ENCODE measurements at places on chromosomes 3 and 15.
A peak's percentile ranks its signal among the peaks of the same experiment; 100 is the strongest.

DNA sequence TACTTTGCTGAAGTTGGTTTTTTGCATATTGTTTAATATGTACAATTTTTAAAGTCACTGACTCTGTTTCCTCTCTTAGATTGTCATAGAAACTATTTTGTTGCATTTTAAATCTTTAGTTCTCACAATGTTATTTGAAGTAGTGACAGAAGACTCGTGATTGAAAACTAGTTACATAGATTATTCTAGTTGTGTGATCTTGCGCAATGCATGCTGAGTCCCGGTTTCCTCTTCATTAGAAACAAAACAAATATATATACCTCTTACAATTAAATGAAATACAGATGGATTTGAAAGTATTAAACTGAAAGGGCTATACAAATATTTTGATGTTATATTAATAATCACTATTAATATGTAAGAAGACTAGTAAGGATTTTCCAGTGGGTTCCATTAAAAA, 333.0 kb downstream of the LPP start:
- DNase-seq: no peak

DNA sequence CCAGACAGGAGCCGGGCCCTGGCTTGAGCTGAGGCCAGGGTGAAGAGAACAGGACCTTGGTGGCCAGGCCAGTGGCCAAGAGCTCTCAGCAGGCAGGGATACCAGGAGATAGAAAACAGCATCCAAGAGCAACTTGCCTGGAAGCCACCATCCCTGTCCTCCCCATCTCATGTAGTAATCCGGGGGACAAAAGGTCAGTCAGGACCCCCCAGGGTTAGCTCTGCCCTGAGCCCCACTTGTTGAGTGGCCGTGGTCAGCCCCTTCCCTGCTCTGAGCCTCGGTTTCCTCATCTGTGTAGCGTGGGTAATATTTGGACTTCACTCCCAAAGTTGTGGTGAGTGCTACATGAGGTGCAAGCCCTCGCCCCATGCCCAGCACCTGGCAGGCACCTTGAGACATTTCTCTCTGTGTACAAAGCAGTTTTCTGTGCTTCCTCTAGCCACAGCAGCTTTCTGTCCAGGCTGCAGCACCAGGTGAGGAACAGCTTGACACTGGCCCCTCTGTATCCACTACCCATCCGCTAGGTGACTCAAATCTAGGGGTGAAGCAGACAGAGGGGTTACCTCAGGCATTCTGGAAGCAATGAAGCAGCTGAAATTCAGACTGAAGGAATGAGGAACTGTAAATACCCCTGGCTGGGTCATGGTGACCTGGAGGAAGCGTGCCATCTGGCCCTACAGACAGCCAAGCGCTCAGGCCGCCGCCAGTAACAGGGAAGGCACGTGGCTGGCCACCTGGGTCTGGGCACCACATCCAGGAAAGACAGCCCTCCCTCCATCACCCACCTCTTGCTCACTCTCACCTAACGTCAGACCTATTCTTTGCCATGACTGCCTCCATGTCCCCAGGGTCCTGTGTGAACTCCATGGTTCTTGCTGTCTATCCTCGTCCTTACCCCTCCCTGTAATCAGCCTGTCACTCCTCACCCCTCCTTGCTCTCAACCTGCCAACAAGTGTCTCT, 6.7 kb downstream of the CISH start:
- DNase-seq: no peak

GRCh38 chr15:93321881-93322282, 232.9 kb upstream of the RGMA start:
- DNase-seq: no peak

- no peak for DNase-seq
These were observed 34.1 kb upstream of the NMD3 start for GRCh38 chr3:161187046-161187445.

- peak; percentile 61 for DNase-seq
These were observed 47.6 kb downstream of the SETMAR start for GRCh38 chr3:4350789-4351163.

- DNase-seq: no peak
These were observed 190.3 kb upstream of the TRIM42 start for GRCh38 chr3:140487566-140487965.

- DNase-seq: no peak
These were observed 12.3 kb upstream of the DENND4A start for GRCh38 chr15:65804252-65804931.

GRCh38 chr15:38883987-38884386, 319.4 kb upstream of the RASGRP1 start:
- DNase-seq: no peak

GRCh38 chr3:29144361-29144760, 136.5 kb upstream of the RBMS3 start:
- DNase-seq: no peak

DNA sequence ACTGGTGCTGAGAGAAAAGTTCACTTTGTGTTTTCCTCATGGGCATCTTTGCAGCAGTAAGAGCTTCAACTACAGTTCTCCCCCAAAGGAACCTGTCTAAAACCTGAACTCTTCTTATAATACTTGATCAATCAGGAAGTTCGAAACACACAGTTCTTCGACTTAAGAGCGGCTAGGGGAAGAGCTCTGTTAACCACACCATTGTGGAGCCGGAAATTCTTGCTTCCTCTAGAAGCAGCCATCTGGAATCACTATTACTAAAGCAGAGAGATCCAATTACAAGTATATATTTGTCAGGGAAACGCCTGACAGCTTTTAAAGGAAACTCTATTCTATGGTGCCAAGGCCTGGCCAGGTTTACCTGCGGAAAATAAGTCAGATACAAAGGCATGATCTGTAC, 337.3 kb upstream of the CBLB start:
- peak; percentile 29 for DNase-seq

GRCh38 chr3:119359476-119360326, 65.5 kb downstream of the ARHGAP31 start:
- no peak for DNase-seq

GRCh38 chr3:196643201-196643749, 3.8 kb downstream of the NRROS start:
- peak; percentile 31 for DNase-seq

DNA sequence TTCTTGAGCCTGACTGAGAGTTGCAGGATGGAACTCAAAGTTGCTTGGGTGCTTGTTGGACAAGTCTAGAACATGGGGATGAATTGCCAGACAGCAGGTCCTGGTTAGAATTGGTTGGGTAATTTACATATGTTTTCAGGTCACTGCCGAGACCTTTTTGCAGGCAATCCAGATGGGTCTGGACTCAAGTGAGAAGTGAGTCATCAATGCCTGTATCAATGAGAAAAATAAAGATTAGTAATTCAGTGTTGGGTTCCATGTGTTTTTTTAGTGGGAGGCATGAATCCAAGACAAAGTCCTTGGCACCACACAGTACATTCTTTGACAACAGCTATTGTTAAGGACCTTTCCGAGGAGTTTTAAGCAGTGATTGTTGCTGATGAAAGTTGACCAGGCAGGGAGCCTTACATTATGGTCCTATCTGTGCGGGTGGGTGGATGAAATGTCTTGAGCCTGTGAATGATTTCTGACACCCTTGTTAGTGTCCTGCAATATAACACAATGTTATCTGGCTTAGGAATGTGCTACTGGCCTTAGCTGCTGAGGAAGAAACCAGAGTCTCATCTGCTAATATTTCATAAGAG, 77.7 kb downstream of the CRYGS start:
- DNase-seq: no peak

- no peak for DNase-seq
These were observed 163.7 kb downstream of the PLD1 start for GRCh38 chr3:171646357-171647133.

DNA sequence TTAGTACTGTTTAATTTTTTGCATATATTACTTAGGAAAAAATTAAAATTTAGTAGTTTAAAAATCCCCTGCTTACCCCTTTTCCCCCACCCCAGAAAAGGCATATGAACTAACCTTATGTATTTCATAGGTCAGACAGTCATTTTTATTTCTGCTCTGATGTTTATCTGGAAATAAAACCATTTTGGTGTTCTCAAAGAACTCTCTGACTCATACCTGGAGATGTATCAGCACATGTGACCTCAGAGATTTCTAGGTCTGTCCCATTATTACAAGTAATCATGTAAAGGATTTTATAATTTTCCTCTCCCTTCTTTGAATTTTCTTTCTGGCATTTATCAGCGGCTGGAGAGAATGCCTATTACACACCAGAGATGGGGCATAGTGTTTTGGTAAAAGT, 14.1 kb upstream of the CCR8 start:
- no peak for DNase-seq

- no peak for DNase-seq
These were observed 2.5 kb downstream of the CTDSPL start for GRCh38 chr3:37863949-37864822.

DNA sequence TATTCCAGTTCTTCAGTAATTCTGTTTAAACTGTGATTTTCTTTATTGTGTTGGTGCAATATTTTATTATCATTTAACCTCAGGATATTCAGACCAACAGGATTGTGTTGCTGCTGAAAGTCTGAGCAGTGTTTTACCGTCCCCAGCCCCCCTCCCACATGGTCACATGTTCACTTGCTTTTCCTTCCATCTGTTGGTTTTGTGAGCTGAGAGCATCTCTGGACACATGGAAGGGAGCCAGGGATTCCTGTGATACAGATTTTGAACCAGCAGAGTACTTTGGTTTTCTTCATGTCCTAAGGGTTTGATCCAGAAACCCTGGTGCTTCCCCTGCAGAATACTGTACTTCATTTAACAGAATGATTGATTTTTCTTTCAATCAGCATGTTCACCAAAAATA, 11.9 kb downstream of the ARRDC4 start:
- no peak for DNase-seq

DNA sequence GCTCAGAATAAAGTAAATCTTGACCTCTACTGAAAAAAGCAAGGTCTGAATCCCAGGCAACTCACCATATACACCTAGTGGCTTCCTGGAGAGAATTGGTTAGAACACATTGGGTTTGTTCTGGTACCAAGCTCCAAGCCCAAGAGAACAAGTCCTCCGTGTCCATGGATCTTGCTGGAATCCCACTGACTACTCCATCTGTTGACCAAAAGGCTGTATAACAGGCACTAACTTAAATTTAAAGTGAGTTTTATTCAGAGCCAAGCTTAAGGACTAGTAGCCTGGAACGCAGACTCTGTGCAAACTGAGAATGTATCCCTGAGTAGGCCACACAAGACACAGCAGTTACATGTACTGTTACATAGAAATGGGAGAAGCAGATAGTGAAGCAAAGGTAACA, 342.1 kb upstream of the LRRC3B start:
- no peak for DNase-seq

- DNase-seq: no peak
These were observed 11.7 kb downstream of the RBM5 start for GRCh38 chr3:50100386-50100785.

DNA sequence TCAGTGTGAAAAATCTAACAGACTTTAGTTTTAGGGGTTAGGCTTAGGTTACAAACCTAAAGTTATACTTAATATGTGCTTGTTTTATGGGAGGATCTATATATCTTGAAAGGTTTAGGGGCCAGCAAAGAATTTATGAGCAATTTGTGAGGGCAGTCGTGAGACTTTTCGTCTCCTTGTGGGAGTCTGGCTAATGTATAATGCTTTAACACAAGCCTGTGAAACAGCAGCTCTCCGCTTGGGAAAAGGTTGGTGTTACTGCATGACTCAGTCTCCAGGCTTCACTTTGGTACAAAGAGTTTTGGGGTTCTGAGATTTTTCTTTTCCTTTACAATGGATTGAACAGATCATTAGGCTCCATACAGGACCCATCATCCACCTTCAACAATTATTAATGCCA, 79.0 kb upstream of the MFGE8 start:
- no peak for DNase-seq

DNA sequence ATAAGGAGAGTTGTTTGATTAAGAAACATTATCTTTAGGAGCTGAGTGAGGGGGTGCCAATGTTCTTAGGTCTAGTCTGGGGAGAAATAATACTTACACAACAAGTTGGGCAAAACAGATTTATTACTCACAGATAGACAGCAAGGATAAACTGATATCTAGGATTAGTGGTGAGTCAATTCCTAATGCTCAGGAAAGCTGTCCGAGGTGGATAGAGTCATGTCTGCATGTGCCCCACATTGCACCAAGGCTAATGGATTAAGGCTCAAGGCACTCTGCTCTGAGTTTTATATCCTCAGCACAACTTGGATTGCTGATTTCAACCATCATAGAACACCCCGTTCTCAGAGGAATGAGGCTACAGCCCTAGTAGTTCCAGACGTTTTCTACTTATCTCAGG, 1042.3 kb downstream of the OTOL1 start:
- DNase-seq: no peak

- no peak for DNase-seq
These were observed 41.7 kb downstream of the RAB27A start for GRCh38 chr15:55247766-55248427.

- no peak for DNase-seq
These were observed 8.9 kb upstream of the SPPL2A start for GRCh38 chr15:50774450-50774849.

- DNase-seq: no peak
These were observed 59.6 kb downstream of the PRTG start for GRCh38 chr15:55683376-55683775.

GRCh38 chr3:38601956-38602550, 47.4 kb downstream of the SCN5A start:
- no peak for DNase-seq

- no peak for DNase-seq
These were observed 23.2 kb downstream of the HAPLN3 start for GRCh38 chr15:88872106-88872505.

- DNase-seq: no peak
These were observed 18.1 kb upstream of the DOCK3 start for GRCh38 chr3:50656417-50657195.

DNA sequence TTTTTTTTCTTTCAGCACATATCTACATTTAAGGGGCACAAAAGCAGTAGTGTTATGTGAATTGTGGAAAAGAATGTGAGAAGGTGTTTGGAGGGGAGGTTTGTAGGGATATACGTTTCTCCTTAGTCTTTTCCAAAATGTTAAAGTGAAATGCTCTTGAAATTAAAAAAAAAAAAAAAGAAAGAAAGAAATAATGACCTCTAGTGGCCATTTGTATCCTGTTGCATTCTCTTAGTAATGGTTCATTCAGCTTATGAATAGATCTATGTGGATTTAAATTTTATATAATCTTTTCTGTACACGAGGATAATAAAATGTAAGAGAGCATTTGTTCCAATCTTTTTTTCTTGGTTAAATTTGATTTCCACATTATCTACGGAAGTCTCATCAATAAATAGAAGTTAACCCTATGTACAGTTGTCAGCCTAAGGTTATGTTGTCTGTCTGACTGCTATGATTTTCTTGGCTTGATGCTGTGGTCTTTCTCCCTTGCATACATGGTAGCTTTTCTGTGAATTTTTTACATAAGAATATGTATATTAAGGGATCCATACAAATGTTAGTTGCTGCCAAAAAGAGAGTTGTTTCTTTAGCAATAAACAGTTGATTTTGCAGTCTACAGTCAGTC, 1.7 kb downstream of the P2RY13 start:
- DNase-seq: no peak

GRCh38 chr3:141402476-141403171, 34.3 kb downstream of the ZBTB38 start:
- peak; percentile 29 for DNase-seq

GRCh38 chr3:130457671-130458070, 59.3 kb upstream of the COL6A6 start:
- no peak for DNase-seq

- DNase-seq: no peak
These were observed 15.4 kb downstream of the WNT5A start for GRCh38 chr3:55471522-55472280.
